ENCODE measurements at places on chromosomes 3 and 15.

GRCh38 chr15:44591326-44591725 is 54.4 kb downstream of the EIF3J start:
- no peak for DNase-seq

DNA sequence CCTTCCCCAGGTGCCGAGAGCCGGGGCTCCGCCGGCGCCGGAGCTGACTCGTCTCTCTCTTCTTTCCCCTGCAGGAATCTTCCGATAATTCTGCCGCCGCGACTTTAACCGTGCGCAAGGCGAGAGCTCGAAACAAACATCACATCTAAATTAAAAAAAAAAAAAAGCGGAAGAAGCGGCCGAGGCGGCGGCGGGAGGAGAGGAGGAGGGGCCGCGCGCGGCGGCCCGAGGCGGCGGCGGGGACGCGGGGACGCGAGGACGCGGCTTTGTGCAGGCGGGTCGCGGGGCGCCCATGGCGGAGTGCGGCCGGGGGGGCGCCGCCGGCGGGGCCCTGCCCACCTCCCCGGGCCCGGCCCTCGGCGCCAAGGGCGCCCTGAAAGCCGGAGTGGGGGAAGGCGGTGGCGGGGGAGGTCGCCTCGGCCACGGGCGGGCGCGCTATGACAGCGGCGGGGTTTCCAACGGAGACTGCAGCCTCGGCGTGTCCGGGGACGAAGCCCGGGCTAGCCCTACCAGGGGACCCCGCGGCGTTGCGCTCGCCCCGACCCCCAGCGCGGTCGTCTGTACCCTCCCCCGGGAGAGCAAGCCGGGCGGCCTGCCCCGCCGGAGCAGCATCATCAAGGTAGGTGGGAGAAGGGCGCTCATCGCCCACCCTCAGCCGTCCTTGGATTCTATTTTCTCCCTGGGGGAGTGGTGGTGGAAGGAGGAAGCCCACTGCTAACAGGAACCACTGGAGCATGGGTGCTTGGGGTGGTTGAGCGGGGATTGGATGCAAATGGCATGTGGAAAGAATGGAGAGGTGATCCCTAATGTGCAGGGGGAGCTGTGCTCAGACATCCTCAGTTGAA is at the start of gene PLCL2:
TSS of gene PLCL2 (plus strand) at position 208 of the 845 bp plus-strand sequence. CDS start at position 293, 85 bp downstream.
- DNase-seq = peak; percentile 86

GRCh38 chr3:132456571-132456970 is 39.3 kb downstream of the DNAJC13 start:
- DNase-seq = no peak

DNA sequence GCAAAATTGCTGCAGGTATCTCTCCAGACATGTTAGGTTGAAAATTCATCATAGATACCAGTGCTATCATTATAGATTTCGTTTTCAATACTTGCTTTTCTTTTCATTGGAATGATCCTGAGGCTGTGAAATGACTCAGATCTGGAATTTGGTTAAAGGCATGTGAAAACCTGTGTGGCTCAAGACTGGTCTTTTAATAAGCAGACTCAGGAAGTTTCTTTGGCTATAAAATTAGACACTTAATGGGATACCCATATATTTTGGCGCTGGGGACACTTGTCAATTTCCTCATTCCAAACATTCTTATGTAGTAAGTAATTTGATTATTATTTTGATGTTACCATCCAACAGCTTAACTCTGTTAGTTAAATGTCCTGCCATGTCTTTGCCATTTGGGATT is 1041.1 kb upstream of the GBE1 start:
- DNase-seq = no peak

DNA sequence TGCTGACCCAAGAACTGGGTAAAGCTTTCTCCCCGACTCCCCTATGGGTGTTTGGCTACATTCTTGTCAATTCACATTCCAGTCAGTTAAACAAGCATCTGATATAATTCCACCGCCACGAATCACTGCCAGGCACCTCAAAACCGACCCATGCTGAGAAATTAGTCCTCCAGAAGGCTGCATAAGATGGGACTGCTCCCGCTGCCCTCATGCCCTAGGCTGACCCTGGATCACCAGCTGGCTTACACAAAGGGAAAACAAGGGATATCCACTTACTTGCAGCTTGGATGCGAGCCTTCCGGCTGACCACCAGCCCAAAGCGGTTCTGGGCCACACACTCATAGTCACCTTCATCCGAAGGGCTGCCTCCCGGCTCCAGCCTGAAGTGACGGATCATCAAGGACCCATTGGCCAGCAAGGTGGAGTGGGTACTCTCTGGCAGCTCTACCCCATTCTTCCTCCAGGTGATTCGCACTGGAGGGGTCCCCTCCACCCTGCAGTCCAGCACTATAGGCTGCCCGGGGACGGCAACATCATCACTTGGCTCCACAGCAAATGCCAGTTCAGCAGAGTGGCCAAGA is 2.9 kb downstream of the IGDCC3 start:
- DNase-seq = no peak

DNA sequence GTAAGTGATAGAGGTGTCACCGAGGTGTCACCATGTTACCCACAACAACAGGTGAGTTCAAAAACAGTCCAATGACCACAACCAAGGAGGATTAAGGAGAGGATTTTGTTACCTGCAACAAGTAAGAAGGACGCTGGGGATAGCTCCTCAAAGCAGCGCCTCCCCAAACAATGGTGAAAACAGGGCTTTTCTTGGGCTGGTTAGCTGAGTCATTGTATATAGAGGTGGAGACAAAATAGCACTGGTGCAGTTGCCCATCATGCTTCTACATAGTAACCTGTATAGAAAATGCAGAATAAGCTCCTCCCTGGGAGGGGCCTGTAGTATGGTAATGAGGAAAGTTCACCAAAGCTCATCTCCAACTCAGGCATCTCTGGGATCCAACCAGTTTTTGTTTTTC is 116.9 kb upstream of the EIF1B start:
- no peak for DNase-seq
